ENCODE measurements at places on chromosomes 7 and 10. TPM values are rescaled to one million over a fixed set of nuclear protein-coding genes. Genes with fewer than 3 reads are reported as not detected.

The PHKG1 gene
- 0.32 TPM for total RNA-seq

The OR13A1 gene
- not detected for total RNA-seq

The CALN1 gene
- not detected for total RNA-seq

The BMPR1A gene
- 41.7 TPM for total RNA-seq

The TNS3 gene
- 47.0 TPM for total RNA-seq

The PROSER2 gene
- total RNA-seq = 1.4 TPM

The AQP1 gene
- total RNA-seq = 0.54 TPM

The PGAM2 gene
- total RNA-seq = not detected

The ZNF117 gene
- 2.8 TPM for total RNA-seq

- DNase-seq = no peak
- no peak overlapping the region for H3K27ac ChIP-seq
- H3K4me3 ChIP-seq = no peak overlapping the region
- no peaks in the 10 kb centered on the region for H3K36me3 ChIP-seq
- H3K27me3 ChIP-seq = no peaks in the 10 kb centered on the region
- no peaks in the 10 kb centered on the region for H3K4me1 ChIP-seq
Observed at GRCh38 chr10:11411926-11412545, 199.4 kb downstream of the USP6NL start.

- DNase-seq = no peak
- no peaks in the 10 kb centered on the region for H3K36me3 ChIP-seq
- no peak overlapping the region for H3K4me3 ChIP-seq
Observed at GRCh38 chr10:66246177-66246576, 679.7 kb upstream of the LRRTM3 start.

DNA sequence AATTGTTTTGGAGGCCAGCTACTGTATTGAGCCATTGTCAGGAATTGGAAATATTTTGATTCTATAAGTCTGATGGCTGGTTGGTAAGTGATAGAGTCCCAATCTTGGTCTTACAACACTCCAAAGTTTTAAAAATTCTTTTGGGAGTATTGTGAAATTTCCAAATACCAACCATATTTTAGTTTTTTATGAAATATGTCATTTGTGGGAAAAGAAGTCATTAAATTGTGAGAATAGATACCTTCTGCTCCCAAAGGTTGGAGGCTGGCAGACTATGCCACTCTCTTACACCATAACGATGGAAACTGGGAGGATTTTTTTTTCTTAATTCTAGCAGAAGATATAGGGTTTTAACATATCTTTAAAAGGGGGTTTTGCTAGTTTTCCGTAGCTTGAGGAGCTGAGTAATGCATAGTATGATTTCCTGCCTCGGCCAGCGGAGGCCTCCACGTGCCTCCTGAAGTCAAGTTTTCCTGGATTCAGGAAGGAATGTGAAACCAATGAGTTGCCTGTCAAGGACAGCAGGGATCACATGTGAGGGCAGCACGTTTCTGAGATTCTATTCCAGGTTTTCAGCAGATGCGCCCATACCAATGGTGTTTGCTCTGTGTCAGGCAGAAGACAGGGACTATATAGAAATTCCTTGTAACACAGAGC is 92.2 kb upstream of the LAMB4 start:
- no peaks in the 10 kb centered on the region for H3K27me3 ChIP-seq
- no peaks in the 10 kb centered on the region for H3K36me3 ChIP-seq
- peak; percentile 34 for DNase-seq

- H3K27me3 ChIP-seq = no peaks in the 10 kb centered on the region
- H3K27ac ChIP-seq = peak overlapping the region; percentile 64
- DNase-seq = peak; percentile 79
Observed at GRCh38 chr7:55965805-55966421, 1.5 kb downstream of the NIPSNAP2 start.

- no peaks in the 10 kb centered on the region for H3K36me3 ChIP-seq
- DNase-seq = no peak
- peaks cover 9% of the 10 kb centered on the region for H3K27me3 ChIP-seq
- H3K4me3 ChIP-seq = no peak overlapping the region
- H3K4me1 ChIP-seq = no peaks in the 10 kb centered on the region
- no peak overlapping the region for H3K27ac ChIP-seq
Observed at GRCh38 chr10:6591668-6592067, 11.6 kb upstream of the PRKCQ start.

GRCh38 chr10:43963379-43963778 is 314.7 kb upstream of the ZNF32 start:
- peaks cover 9% of the 10 kb centered on the region for H3K4me1 ChIP-seq
- DNase-seq = no peak
- no peak overlapping the region for H3K4me3 ChIP-seq
- no peak overlapping the region for H3K27ac ChIP-seq
- no peaks in the 10 kb centered on the region for H3K36me3 ChIP-seq

DNA sequence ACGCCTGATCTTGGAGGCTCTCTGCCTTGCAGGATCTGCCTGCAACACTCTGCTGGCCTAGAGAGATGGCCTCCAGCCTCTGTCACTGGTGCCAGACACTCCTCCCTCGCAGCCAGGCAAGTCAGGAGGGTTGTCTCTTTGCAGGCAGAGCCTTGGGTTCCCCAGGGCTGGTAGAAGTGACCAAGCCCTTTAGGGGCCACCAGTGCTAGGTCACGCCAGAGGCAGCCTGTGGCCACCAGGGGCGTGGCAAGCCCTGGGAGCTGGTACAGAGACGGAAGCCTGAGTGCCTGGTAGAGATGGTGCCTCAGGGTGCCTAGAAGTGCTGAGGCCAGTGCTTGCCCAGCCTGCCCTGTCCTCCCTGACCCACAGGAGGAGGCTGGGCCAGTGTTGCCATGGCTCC is 9.1 kb downstream of the ADCYAP1R1 start:
- H3K36me3 ChIP-seq = no peaks in the 10 kb centered on the region
- no peak overlapping the region for H3K27ac ChIP-seq
- H3K4me3 ChIP-seq = no peak overlapping the region
- H3K27me3 ChIP-seq = no peaks in the 10 kb centered on the region
- DNase-seq = no peak

GRCh38 chr10:91367558-91367957 is 42.6 kb upstream of the HECTD2 start:
- H3K27me3 ChIP-seq = no peaks in the 10 kb centered on the region
- no peak overlapping the region for H3K4me3 ChIP-seq

DNA sequence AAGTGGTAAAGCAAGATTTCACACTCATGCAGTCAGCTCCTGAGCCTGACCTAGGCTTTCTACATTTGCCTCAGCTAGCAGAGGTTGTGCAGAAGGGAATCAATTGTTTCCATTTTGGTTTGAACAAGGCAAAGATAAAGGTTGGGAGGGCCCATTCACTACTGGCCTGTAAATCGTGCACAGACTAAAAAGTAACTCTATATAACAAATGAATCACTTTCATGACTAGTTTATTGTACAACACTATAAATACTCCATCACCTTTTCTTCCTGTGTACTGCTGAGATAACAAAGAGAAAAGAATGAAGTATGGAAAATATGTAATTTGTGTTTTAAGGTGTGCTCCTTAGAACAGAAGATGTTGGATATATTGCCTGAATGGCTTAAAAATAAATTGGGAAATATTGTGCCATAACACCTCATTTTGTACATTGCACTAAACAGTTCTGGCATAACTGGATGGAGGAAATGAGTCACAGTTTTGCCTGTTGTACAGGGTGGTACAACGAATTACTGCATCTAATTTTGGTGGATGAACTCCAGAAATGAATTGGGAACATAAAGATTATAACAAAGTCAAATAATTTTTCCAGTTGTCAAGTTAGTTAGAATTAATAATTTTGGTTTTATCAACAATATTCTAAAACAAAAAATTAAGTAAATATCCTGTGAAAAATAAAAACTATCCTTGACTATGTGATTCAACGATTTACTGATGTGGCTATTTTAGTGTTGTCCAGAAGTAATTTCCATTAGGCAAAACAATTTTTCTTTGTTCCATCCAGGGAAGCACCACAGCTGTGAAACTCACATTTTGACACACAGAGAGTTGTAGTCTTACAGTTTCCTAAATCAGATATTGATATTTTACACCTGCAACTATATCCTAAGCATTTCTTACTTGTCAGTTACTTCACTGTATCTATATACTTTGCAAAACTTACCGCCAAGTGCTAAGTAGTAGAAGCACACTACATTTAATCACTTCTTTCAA is 18.0 kb downstream of the SEMA3C start:
- H3K4me3 ChIP-seq = no peak overlapping the region
- peaks cover 72% of the 10 kb centered on the region for H3K36me3 ChIP-seq
- peak overlapping the region; percentile 53 for H3K27ac ChIP-seq
- H3K27me3 ChIP-seq = no peaks in the 10 kb centered on the region

- no peaks in the 10 kb centered on the region for H3K36me3 ChIP-seq
- H3K4me1 ChIP-seq = no peaks in the 10 kb centered on the region
- H3K27me3 ChIP-seq = no peaks in the 10 kb centered on the region
- no peak overlapping the region for H3K27ac ChIP-seq
- no peak for DNase-seq
Observed at GRCh38 chr10:131773370-131774343, 127.2 kb upstream of the PPP2R2D start.

GRCh38 chr10:131650169-131650705 is 250.6 kb upstream of the PPP2R2D start:
- H3K4me1 ChIP-seq = no peaks in the 10 kb centered on the region
- H3K4me3 ChIP-seq = no peak overlapping the region
- H3K27me3 ChIP-seq = no peaks in the 10 kb centered on the region
- no peak for DNase-seq

DNA sequence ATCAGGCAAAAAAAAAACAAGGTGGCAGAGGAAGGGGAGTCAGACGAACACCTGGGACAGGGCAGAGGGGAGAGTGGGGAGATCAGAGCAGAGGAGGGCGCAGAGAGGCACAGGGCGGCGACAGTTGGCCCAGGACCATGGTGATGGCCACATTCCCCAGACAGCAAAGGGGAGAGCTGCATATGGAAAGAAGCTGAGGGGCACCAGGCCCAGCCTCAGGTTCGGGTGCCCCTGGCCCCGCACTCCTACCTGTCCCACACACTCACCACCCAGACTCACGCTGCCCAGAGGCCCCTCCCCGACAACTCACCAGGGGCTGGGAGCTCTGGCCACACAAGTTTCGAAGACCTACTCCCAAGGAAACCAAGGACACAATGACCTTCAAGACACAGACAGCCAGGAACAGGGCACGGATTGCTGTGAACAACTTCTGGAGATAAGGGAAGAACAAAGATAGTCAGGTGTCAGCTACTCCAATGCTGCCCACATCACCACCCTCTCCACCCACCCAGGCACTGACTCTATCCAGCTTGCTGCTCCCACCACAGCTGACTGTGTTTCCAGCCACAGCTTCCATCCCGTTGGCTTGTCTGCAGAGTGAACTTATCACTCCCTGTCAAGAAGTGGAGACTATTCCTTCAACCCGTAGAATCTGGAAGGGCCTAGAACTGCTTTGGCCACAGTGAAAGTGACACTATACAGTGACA is 8.3 kb downstream of the TMEM176B start:
- H3K27ac ChIP-seq = no peak overlapping the region
- H3K36me3 ChIP-seq = no peaks in the 10 kb centered on the region
- no peaks in the 10 kb centered on the region for H3K4me1 ChIP-seq
- H3K27me3 ChIP-seq = no peaks in the 10 kb centered on the region
- no peak for DNase-seq

DNA sequence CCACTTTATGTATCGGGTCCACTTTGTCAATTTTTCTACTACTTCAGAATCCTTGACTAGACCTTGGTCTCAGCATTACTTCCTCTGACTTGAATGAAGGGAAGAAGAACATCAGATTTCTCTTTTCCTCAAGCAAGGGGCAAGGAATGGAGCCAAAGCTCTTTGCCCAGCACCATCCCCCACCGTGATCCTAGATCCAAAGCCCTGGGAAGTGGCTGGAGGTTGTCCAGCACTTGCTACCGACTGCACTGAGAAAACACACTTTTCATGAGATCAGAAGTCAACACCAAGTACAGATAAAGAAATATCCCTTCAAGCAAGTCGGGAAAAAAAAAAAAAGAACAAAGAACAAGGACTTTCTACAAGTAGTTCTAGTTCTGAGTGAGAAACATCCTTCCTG is 102.1 kb upstream of the DDC start:
- H3K36me3 ChIP-seq = 0 out of 2 replicates have a peak, but pooled peaks cover 7% of the 10 kb centered on the region
- no peak overlapping the region for H3K27ac ChIP-seq
- no peak overlapping the region for H3K4me3 ChIP-seq
